ENCODE measurements at places on chromosomes 6 and 20. TPM values are rescaled to one million over a fixed set of nuclear protein-coding genes. Genes with fewer than 3 reads are reported as not detected.

GRCh38 chr6:46808806-46809205 lies 15.6 kb downstream of the MEP1A start:
- no peak for DNase-seq

GRCh38 chr6:156980515-156980914 lies 203.3 kb downstream of the ARID1B start:
- no peak for DNase-seq

DNA sequence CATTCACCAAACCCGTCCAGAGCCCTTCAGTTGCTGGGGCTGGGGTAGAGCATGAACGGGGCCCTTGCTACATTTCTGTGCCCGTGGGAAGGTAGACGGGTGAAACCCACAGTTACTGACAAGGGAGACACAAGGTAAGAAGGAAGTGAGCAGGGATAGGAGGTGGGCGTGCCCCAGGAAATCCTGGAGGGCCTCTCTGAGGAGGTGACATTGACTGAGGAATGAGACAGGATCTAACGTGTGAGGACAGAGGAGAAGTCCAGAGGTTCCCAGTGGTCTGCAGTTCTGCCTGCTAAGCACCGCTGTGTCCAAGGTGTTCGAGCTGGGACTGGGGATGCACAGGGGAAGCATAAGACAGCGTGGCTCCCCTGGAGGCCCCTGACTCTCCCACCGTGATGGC lies 378.8 kb downstream of the CDH4 start:
- no peak for DNase-seq

DNA sequence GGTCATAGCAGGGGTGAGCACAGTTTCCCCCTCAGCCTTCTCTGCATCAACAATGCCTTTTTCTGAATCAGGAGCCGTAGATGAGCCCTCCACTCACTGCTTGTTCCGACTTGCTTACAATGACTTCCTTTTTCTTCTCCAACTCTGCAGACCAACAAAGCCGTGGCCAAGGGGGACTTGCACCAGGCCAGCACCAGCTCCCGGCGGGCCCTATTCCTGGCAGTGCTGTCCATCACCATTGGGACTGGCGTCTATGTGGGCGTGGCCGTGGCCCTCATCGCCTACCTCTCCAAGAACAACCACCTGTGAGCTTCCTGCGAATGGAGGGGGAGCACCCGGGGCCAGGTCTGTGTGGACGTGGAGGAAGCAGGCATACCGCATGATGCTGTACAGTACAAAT lies 195.8 kb downstream of the SYNDIG1 start:
- DNase-seq: no peak

DNA sequence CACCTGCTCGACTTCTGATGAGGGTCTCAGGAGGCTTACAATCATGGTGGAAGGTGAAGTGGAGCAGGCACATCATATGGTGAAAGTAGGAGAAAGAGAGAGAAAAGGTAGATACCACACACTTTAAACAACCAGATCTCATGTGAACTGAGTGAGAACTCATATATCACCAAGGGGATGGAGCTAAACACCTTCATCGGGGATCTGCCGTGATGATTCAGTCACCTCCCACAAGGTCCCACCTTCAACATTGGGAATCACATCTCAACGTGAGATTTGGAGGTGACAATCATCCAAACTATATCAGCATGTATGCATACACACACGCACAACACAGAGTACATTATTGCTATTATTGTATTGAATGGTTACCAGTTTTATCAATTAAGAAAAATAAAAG lies 453.3 kb upstream of the NRSN1 start:
- DNase-seq: no peak

DNA sequence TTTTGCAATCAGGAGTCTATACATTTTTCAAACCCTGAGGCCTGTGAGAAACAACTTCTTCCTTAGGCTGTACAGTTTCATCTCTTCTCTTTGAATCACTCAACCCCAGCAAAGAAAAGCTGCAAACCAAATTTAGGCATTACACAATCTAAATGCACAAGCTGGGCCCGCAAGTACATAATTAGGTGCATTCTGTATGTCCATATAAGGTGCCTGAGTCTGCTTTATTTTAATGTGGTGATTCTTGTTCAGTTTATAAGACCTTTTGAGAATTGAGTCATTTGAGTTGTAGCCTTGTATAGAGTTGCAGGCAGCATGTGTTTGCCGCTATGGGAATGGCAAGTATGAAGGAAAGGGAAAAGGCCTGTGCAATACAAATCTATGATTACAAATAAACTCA lies 709.6 kb upstream of the MARCKS start:
- no peak for DNase-seq

DNA sequence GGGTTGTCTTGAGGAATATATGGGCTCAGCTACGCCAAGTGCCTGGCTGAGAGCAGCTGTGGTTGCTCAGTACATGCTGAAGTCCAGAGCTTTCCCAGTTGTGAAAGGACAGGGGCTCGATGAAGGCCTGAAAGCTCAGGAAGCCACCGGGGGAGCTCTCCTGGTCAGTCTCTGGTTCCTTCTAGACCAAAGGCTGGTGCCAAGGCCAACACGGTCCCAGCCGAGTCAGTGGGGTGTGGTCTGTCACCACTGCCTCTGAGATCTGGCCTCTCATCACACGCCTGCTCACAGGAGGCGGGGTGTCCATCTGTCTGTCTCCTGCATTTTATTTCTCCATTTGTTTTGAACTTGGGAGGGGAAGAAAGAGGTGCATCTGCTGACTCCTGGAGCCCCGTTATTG lies 4.9 kb upstream of the FAM83C start:
- DNase-seq: no peak

- DNase-seq: no peak
Measured at GRCh38 chr6:13044896-13045295, 283.4 kb downstream of the TBC1D7 start.

Gene XKR7
- not detected for total RNA-seq

Gene MSH5
- 5.4 TPM for total RNA-seq

Gene ZC2HC1B
- not detected for total RNA-seq

Gene PPIL6
- total RNA-seq: 5.5 TPM

Gene NTSR1
- not detected for total RNA-seq

All from omental fat pad (tissue), 4 donors.